M059J (cell line): ENCODE measurements at places on chromosomes 6 and 20.

- no peak for DNase-seq
Measured at GRCh38 chr6:160388922-160389321, 40.7 kb downstream of the SLC22A3 start.

- DNase-seq, result peak; percentile 98
Measured at GRCh38 chr6:131755597-131755996, 44.8 kb upstream of the CTAGE9 start.

GRCh38 chr6:155523821-155524651, 68.4 kb upstream of the NOX3 start:
- DNase-seq, result peak; percentile 86

DNA sequence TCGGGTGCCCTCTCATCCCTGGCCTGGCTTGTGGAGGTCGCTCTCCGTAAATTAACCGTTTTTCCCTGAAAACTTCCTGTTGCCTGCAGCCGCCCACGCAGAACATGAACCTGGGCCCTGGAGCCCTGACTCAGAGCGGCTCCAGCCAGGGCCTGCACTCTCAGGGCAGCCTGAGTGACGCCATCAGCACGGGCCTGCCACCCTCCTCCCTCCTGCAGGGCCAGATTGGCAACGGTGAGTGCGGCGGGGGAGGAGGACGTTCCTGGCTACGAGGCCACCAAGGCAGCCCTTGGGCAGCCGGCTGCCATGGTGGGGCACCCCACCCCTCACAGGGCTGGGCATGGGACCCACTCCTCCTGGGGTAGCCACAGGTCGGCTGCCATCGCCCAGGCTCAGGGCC, 17.8 kb downstream of the SS18L1 start:
- DNase-seq, result peak; percentile 34

DNA sequence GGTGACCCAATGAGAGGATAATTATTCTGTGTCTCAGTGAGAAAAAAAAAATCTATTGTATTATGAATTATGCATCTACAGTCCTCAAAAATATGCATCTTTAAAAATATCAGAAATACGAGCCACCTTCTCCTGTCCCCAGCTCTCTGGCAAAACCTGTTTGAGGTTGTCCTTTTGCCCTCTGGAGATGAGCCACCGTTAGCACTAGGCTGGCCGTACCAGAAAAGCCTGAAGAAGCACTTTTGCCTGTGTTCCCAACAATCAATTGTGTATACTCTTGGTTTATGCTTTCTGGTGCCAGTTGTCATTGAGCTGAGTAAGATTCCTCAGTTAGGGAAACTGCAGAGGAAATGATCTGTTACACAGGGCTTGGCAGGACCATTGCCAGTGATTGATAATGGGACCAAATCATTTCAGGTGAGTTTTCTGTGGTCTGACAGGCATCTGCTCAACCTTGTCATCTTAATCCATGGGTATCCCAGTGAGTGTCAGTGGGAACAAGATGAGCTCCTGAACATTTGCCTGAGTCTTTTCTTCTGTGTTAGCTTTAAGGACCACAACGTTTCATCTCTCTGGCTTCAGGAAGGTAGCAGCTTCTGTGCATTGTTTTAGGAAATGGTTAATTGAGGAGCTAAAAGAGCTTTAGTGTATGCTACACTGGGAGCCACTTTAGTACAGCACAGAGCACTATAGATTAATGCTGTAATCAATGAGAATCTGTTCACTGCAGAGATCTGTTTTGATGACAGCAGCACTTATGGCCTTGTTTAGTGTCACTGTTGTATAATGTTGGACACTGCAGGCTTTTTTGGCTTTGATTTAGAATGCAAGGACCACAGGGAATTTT, 330.1 kb downstream of the RIMS1 start:
- DNase-seq, result no peak

- no peak for DNase-seq
Measured at GRCh38 chr6:25623879-25624278, 28.1 kb upstream of the SCGN start.

GRCh38 chr6:116881236-116881635, 4.2 kb downstream of the RFX6 start:
- no peak for DNase-seq

GRCh38 chr20:50679753-50680104, 11.6 kb downstream of the RIPOR3 start:
- DNase-seq, result no peak

- no peak for DNase-seq
Measured at GRCh38 chr6:75350808-75351207, 66.2 kb upstream of the TMEM30A start.

- no peak for DNase-seq
Measured at GRCh38 chr6:4884646-4885340, 108.6 kb downstream of the CDYL start.

GRCh38 chr20:32752458-32753250, 9.4 kb upstream of the COMMD7 start:
- DNase-seq, result peak; percentile 89

GRCh38 chr6:37698264-37699137, 818 bp upstream of the MDGA1 start:
- peak; percentile 74 for DNase-seq

DNA sequence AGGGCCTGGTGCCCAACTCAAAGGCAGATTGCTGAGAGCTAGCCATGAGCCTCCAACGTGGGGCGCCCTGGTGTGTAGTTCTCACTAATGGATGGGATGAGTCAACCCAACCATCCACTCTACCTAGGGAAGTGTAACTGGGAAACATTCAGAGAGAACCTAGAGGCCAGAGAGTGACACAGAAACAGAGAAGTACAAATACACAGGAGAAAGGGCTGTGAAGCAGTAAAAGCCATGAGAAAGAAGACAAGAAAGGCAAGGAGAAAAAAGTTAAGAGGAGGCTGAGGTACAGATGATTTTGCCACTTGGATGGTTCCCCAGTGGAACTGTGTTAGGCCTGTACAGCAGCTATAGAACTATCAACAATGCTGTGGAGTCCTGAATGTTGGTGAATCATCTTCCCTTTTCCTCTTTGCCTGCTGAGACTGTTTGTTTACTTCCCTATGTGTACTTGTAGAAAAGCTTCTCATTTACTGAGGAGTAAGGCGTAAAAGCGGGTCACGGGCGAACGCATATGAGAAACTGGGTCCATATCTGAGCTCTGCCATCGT, 39.0 kb downstream of the MAN1A1 start:
- DNase-seq, result no peak

DNA sequence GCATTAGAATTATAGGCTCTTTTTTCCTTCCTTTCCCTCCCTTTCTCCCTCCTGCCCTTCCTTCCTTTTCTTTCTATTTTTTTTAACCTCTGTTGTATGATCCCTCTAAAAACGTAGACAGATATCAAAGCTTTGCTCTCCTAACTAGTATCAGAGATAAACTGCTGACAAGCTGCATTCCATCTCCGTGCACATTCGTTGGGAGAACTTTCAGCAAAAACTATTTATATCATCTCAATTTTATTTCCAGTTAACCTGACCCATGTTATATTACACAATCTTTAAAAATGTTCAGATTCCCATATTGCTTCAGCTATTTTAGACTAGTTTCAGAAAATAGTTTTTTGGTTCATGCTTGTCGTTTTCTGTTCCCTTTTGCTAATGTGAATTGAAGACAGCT, 47.3 kb downstream of the RNF217 start:
- DNase-seq, result no peak

- DNase-seq, result no peak
Measured at GRCh38 chr20:33866398-33867100, 55.4 kb downstream of the CHMP4B start.

GRCh38 chr20:623704-624103, 13.6 kb upstream of the TCF15 start:
- DNase-seq, result no peak

DNA sequence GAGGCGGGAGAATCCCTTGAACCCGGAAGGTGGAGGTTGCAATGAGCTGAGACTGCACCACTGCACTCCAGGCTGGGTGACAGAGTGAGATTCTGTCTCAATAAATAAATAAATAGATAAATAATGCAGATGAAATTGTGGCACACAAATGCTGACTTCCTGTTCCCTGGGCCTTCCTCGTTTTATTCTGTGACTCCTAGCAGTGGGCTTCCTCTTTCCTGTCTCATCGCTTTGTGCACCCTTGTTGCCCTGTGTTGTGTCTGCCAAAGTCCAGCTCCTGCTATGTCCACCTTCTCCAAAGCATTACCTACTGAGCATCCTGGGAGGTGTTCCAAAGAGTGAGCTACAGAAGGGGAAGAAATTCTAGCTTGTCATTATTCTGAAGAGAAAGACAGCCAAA, 100.2 kb upstream of the TIAM2 start:
- DNase-seq, result no peak

- no peak for DNase-seq
Measured at GRCh38 chr6:159826968-159827647, 27.0 kb downstream of the PNLDC1 start.

GRCh38 chr6:90261801-90262200, 34.8 kb downstream of the BACH2 start:
- no peak for DNase-seq

DNA sequence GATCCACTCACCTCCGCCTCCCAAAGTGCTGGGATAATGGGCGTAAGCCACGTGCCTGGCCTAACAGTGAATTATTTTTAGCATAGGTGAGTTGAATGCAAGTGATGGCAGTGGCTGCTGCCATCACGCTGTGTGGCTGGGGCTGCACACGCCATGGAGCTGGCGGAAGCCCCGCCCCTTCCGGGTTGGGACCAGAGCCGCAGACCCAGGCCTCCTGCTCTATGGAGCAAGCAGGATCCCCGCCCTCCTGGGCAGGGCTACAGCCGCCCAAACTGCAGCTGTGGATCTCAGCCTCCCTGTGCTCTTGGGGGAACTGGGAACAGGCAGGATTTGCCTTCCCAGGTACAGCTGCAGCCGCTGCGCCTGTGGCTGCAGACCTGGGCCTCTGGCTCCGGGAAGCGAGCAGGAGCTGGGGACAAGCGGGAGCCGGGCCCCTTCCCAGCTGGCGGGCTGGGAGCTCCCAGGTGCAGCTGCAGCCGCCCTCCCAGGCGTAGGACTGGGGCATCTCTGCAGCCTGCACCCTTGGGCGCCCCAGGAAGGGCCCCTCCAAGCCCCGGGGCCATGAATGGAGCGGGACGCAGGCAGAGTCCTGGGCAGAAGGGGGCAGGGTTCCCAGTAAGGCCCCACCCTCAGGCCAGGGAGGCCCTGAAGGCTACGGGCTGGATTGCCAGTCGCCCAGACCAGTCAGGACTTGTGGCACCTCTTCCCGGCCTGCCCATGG, 30.9 kb upstream of the SLA2 start:
- DNase-seq, result no peak

GRCh38 chr6:118304321-118304720, 243.8 kb upstream of the PLN start:
- no peak for DNase-seq

DNA sequence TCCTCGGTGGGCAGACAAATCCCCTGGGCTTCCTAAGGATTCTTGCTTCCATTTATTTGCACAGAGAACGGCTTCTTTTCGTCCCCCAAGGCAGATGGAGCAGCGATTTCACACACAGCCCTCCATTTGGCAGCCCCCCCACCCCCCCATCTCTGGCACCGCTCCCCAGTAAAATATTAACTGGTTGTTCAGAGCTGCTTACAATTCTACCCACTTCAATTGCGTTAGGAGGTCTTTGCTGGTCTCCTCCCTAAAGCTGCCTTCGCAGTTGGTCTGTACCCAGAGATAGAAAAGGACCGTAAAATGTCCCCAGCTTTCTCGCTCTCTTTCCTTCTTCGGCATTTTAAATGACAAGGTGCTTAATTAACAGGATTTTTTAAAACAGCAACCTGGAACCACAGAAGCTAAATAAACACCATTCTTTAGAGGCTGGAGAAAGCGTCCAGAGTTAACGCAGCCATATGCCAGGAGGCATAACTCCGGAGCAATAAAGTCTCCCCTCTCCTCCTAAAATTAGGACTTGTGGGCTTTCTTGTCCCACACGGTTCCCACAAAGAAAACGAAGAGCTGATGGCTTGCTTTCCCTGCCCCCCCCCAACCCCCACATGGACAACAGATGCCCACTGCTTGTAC, 1.7 kb upstream of the ZMYND8 start:
- no peak for DNase-seq

DNA sequence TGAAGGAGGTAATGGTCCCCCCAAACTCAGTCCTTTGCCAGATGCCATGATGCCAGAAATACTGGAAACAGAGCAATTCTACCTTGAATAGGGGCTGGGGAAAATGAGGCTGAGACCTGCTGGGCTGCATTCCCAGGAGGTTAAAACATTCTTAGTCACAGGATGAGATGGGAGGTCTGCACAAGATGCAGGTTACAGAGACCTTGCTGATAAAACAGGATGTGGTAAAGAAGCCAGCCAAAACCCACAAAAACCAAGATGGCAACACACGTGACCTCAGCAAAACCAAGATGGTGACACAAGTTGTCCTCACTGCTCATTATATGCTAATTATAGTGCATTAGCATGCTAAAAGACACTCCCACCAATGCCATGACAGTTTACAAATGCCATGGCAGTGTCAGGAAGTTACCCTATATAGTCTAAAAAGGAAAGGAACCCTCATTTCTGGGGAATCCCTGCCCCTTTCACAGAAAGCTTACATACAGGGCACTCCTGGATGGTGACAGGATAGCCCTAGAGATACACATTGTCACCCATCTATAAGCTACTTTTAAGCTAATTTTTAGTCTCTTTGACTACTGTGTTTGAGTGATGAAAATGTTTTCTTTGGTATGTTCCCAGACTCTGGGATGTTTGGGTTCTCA, 979.7 kb downstream of the TBC1D32 start:
- DNase-seq, result peak; percentile 67

GRCh38 chr6:29943053-29943966, 978 bp downstream of the HLA-A start:
- DNase-seq, result no peak

DNA sequence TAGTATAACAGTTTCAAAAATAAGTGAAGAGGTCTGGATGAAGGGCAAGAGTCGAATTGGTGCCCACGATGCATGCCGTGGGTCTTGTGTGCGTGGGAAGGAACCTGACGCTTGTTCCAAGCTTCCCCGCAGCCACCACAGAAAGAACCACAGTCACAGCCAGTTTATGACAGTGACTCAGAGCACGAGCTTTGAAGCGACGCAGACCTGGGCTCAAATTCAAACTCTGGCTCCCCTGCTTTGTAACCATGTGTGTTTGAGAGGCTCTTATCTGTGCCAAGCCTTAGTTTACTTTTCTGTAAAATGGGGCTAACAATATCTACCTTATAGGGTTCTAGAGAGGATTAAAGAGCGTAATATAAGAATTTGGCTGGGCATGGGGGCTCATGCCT, 65.5 kb downstream of the SYNJ2 start:
- DNase-seq, result peak; percentile 71

DNA sequence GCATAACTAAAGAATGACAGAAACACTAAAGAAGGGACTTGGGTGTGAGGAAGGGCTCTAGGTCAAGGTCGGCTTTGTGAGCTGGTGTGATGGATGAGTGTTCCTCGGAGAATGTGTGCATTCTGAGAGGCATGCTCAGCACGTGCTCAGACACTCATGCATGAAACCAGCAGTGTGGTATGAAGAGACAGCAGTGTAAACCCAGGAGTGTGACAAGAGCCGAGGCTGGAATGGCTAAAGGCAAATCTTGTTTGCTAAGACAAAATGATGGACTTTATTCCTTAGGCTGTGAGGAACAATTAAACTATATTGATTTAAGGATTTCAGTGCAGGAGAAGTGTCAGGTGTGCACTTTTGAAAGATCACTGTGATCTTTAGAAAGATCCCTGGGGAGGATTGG, 107.4 kb upstream of the MAP7 start:
- no peak for DNase-seq

- no peak for DNase-seq
Measured at GRCh38 chr20:61662226-61662967, 403.3 kb downstream of the TAF4 start.
